ENCODE measurements at places on chromosomes 5 and 9. TPM values are rescaled to one million over a fixed set of nuclear protein-coding genes. Genes with fewer than 3 reads are reported as not detected.

DNA sequence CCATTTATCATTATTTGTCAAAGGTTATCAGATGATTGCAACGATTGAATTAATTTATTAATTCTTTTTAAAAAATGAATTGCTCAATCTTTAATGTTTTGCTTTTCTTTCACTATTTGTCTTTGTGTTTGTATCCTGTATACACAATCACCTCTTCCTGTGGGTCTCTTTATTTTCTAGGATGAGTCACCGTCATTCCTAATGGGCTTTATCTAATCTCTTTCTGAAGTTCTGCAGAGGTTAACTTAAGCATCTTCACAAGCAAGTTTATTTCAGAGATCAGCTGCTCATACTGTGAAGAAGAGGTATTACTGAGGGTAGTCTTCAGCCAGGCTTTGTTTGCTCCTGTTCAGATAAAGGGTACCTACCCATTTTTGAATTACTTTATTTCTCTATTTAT, 323.9 kb downstream of the NNT start:
- H3K27ac ChIP-seq, result no peak overlapping the region
- no peaks in the 10 kb centered on the region for H3K27me3 ChIP-seq
- no peak overlapping the region for H3K4me3 ChIP-seq
- H3K36me3 ChIP-seq, result no peaks in the 10 kb centered on the region
- no peak for ATAC-seq

GRCh38 chr9:87812375-87813118, 70.1 kb upstream of the SPATA31E1 start:
- peak; percentile 95 for ATAC-seq
- peak overlapping the region; percentile 2 for H3K27ac ChIP-seq
- peaks cover 21% of the 10 kb centered on the region for H3K27me3 ChIP-seq
- peak overlapping the region; percentile 11 for H3K4me3 ChIP-seq
- H3K4me1 ChIP-seq, result no peaks in the 10 kb centered on the region
- no peaks in the 10 kb centered on the region for H3K36me3 ChIP-seq

DNA sequence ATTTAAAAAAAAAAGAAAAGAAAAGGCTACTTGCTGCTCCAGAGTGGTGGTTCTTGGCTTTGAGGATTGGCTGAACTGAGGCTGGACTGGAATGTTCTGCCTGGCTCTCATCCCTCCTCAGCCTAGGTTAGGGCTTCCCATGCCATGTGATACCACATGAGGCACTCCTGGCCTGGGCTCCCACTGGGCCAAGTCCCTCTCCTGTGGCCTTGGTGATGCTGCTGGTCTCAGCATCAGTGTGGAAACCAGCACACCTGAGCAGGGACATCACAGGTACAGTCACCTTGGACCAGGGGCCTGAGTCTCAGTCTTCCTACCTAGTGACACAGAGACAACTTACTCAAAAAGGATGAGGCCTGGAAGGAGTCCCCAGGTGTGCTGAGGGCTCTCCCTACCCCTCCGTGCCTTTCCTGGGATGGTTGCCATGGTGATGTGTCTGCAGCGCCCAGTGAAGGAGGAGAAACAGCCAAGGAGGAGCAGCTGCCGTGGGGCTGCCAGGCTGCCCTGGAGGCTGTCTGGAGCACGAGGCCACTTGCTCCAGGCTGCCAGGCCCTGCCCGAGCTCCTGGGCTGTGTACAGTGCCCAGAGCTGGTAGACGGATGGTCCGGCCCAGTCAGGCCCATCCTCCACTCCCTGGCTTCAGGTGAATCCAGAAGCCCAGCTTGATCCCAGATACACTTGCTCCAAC, 71.0 kb downstream of the WNK2 start:
- no peaks in the 10 kb centered on the region for H3K27me3 ChIP-seq
- no peaks in the 10 kb centered on the region for H3K4me1 ChIP-seq

Gene CDKN2A
- 4.7 TPM for total RNA-seq

Gene ZNF658
- 1.6 TPM for total RNA-seq

DNA sequence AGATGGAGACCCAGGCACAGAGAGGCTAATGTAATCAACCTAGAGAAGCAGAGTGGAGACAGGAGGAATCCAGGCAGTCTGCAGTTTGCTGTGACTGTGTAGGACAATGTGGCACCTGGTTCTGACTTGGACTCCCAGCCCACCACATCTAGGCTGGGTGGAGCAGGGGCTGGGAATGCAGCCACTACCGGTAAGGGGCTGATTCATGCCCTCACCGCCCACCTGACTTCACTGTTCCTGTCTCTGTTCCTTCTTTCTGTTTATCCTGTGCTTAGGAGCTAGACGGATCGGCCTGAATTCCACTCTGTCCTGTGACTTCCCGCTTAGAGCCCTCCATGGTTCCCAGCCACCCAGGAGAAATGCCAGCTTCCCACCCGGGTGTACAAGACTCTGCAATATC, 2.6 kb downstream of the PDLIM4 start:
- H3K4me3 ChIP-seq, result peak overlapping the region; percentile 56
- H3K27ac ChIP-seq, result peak overlapping the region; percentile 59
- H3K36me3 ChIP-seq, result no peaks in the 10 kb centered on the region

Gene IL33
- total RNA-seq, result not detected

DNA sequence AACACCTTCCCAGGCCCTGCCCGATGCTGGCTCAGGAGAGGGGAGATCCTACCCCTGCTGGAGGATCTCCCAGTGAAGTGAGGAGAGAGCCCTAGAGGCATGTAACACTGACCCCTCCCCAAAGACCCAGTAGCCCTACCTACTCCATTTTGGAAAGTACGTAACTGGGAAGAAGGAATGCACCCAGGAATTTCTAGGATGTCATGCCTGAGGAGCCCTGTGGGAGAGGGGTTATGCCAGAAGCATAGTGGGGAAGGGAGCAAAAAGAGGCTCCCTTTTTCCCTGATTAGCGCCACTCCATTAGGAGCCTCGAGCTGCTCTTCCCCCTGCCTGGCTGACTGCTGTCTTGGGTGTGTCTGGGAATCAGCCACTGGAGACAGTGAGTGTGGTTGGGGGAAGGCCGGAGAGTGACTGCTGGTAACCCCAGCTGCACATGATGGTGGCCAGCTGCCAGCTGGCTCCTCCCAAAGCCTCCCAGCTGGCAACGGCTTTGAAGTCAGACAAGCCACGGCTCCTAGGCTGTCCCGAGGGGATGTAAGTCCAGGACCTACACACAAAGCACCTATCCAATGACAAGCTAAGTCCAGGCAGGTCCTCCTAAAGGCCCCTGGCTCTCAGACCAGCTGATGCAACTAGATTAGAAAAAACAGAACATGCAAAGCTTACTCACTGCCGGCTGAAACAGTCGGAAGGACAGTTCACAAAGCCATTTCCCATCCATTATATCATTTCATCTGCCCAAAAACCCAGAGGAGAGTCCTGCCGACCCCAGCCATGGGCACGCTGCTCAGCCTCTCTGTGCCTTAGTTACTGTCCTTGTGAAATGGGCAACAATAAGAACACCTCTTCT, 136.5 kb upstream of the ABCA1 start:
- peak overlapping the region; percentile 91 for H3K27ac ChIP-seq
- ATAC-seq, result no peak
- H3K27me3 ChIP-seq, result peaks cover 4% of the 10 kb centered on the region
- no peaks in the 10 kb centered on the region for H3K36me3 ChIP-seq

- ATAC-seq, result no peak
- H3K36me3 ChIP-seq, result no peaks in the 10 kb centered on the region
- H3K27ac ChIP-seq, result no peak overlapping the region
- H3K4me1 ChIP-seq, result peaks cover 7% of the 10 kb centered on the region
- peaks cover under 1% of the 10 kb centered on the region for H3K27me3 ChIP-seq
Observed at GRCh38 chr5:113331209-113331551, 103.6 kb downstream of the TSSK1B start.

DNA sequence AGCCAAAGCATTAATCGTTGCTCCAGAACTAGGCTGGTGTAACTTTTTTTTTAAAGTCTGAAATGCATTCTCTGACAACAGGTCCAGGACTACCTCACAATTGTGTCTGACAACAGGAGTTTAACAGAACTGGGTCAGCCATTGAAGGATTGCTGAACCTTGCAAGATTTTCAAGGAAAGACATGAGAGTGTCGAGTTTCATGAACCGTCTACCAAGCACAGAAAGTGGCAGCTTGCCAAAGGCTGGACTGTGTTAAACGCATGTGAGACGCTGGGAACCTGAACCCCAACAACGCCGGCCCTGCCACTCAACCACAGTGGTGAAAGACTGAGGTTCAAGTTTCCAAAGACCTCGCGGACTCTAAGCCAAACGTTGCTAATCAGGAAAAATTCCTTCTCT, 79.1 kb downstream of the LHFPL2 start:
- no peak overlapping the region for H3K4me3 ChIP-seq
- no peak for ATAC-seq
- H3K36me3 ChIP-seq, result no peaks in the 10 kb centered on the region
- peaks cover 20% of the 10 kb centered on the region for H3K27me3 ChIP-seq
- no peak overlapping the region for H3K27ac ChIP-seq
- H3K4me1 ChIP-seq, result no peaks in the 10 kb centered on the region

DNA sequence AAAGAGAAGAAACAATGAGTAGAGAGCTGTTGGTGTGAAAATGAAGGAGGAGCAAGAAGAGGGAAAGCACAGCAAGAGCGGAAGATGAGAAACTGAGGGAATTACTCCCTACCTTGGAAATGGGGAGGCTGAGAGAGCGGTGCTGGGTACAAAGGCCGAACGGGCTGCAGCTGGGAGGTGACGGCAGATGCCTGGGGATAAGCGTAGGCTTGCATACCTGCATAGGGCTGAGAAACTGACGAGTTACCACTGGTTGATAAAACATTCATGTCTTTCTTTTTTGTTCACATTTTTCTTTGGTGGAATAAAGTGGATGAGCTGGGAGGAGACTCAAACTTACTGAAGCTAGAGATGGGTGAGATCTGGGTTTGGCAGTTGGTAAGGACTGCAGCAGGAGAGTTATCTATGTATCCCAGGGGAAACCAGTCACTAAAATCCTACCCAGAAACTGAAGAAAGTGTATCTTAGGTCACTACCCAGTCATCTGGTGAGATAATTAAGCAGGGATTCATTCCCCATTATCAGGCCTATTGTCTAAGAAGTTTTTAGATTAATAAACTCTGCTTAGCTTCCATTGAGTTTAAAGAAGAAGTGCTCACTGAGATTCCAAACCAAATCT, 34.8 kb downstream of the FKBP15 start:
- H3K27me3 ChIP-seq, result no peaks in the 10 kb centered on the region
- H3K27ac ChIP-seq, result peak overlapping the region; percentile 8
- no peaks in the 10 kb centered on the region for H3K4me1 ChIP-seq
- peaks cover 96% of the 10 kb centered on the region for H3K36me3 ChIP-seq
- H3K4me3 ChIP-seq, result no peak overlapping the region

GRCh38 chr5:21209409-21209808, 1221.4 kb upstream of the CDH18 start:
- H3K27me3 ChIP-seq, result no peaks in the 10 kb centered on the region
- no peaks in the 10 kb centered on the region for H3K36me3 ChIP-seq
- H3K4me3 ChIP-seq, result no peak overlapping the region
- H3K4me1 ChIP-seq, result no peaks in the 10 kb centered on the region
- no peak for ATAC-seq

Gene PCAT7
- total RNA-seq, result not detected

Gene LVRN
- total RNA-seq, result 1.9 TPM

Gene NUTM2G
- total RNA-seq, result not detected

- H3K4me3 ChIP-seq, result no peak overlapping the region
- H3K27me3 ChIP-seq, result peaks cover 3% of the 10 kb centered on the region
- no peak overlapping the region for H3K27ac ChIP-seq
- no peaks in the 10 kb centered on the region for H3K4me1 ChIP-seq
Observed at GRCh38 chr5:128904805-128905567, 60.3 kb upstream of the SLC27A6 start.

Gene TSSK1B
- not detected for total RNA-seq

DNA sequence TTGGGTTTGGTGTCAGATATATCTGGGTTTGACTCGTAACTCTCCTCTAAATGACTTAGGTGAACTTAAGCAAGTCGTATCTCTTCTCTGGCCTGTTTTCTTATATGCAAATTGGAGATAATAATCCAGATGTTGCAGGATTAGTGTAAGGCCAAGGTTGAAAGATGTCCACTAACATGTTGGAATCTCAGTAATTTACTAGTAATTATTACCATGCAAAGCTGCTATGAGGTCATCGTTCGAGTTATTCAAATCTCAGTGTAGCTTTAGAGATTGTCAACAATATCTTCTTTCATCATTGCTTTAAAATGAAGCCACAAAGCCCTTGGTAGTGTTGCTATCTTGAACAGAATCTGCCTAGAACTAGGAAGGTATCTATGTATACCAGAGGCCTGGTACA, 437.7 kb upstream of the KLF4 start:
- no peaks in the 10 kb centered on the region for H3K27me3 ChIP-seq
- no peak overlapping the region for H3K4me3 ChIP-seq
- H3K27ac ChIP-seq, result no peak overlapping the region
- no peak for ATAC-seq
- H3K4me1 ChIP-seq, result no peaks in the 10 kb centered on the region
- no peaks in the 10 kb centered on the region for H3K36me3 ChIP-seq

Gene AP3B1
- total RNA-seq, result 46.1 TPM

DNA sequence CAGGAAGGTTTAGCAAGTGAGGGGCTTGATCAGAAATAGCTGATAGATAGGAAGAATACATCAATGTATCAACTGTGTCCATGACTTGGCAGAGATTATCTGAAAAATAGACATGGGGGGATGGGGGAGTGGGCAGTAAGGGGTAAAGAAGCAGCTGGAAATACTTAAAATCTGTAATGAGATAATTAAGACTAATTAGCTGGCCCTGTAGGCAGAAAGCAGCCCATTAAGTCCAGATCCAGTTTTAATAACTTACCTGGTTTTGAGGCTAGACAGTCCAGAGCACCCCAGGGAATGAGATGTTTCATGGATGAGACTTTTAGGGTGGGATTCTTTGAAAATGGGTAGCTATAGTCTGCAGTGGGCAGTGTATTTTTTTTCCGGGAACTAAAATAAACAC, 116.9 kb upstream of the TLX3 start:
- H3K27ac ChIP-seq, result no peak overlapping the region
- H3K4me3 ChIP-seq, result no peak overlapping the region
- H3K36me3 ChIP-seq, result no peaks in the 10 kb centered on the region
- no peak for ATAC-seq
- H3K4me1 ChIP-seq, result no peaks in the 10 kb centered on the region

Gene DBH
- total RNA-seq, result not detected

- ATAC-seq, result no peak
- no peak overlapping the region for H3K27ac ChIP-seq
- no peak overlapping the region for H3K4me3 ChIP-seq
- H3K4me1 ChIP-seq, result peaks cover 7% of the 10 kb centered on the region
- no peaks in the 10 kb centered on the region for H3K36me3 ChIP-seq
Observed at GRCh38 chr9:129218272-129218625, 40.2 kb upstream of the IER5L start.

- no peak for ATAC-seq
- no peaks in the 10 kb centered on the region for H3K4me1 ChIP-seq
- no peak overlapping the region for H3K27ac ChIP-seq
- no peaks in the 10 kb centered on the region for H3K36me3 ChIP-seq
- no peaks in the 10 kb centered on the region for H3K27me3 ChIP-seq
Observed at GRCh38 chr5:89015409-89015808, 132.4 kb upstream of the MEF2C start.

GRCh38 chr5:86095092-86095491, 522.6 kb upstream of the COX7C start:
- ATAC-seq, result no peak
- H3K4me1 ChIP-seq, result no peaks in the 10 kb centered on the region
- no peak overlapping the region for H3K4me3 ChIP-seq
- no peaks in the 10 kb centered on the region for H3K27me3 ChIP-seq
- H3K36me3 ChIP-seq, result no peaks in the 10 kb centered on the region
- H3K27ac ChIP-seq, result no peak overlapping the region

Gene C5orf34
- total RNA-seq, result 7.7 TPM

Gene OSMR
- total RNA-seq, result 0.26 TPM
